ENCODE measurements at places on chromosomes 3 and 15.

GRCh38 chr15:100801256-100801900 lies 78.3 kb upstream of the ALDH1A3 start:
- DNase-seq = no peak

DNA sequence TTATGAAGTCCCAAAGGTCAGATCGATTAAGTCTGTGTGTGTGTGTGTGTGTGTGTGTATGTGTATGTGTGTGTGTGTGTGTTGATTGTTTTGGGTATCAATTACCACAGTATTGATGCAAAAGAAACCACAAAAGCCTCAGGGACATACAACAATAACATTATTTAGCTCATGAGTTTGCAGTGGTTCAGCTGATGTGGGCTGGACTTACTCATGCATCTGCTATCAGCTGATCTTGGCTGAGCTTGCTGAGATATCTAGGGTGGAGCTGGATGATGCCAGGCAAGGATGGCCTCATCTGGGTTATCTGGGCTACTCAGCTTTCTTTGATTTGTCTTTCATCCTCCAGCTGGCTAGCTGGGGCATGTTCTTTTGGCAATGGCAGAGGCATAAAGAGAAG lies 82.4 kb upstream of the PRR23C start:
- DNase-seq = no peak

DNA sequence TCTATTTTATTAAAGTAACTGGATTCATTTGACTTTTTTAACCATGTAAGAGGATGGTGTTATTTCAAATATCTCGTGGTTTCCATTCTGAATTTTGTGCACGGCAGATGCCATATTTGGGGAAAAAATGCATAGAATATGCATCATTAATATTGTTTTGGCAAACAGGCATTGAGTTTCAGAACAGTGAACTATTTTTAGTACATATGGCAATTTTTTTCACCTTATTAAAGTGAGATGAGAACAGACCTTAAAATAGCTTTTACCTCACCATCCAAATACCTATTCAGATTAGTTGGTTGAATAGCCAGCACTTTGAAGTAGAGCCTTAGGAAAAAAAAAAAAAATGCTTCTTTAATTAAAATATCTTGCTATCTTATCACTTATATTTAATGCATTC lies 117.3 kb upstream of the FLNB start:
- no peak for DNase-seq

- DNase-seq = no peak
These were observed 60.2 kb upstream of the ACP3 start for GRCh38 chr3:132256989-132257388.

GRCh38 chr3:9441501-9442221 lies 44.2 kb downstream of the SETD5 start:
- no peak for DNase-seq

DNA sequence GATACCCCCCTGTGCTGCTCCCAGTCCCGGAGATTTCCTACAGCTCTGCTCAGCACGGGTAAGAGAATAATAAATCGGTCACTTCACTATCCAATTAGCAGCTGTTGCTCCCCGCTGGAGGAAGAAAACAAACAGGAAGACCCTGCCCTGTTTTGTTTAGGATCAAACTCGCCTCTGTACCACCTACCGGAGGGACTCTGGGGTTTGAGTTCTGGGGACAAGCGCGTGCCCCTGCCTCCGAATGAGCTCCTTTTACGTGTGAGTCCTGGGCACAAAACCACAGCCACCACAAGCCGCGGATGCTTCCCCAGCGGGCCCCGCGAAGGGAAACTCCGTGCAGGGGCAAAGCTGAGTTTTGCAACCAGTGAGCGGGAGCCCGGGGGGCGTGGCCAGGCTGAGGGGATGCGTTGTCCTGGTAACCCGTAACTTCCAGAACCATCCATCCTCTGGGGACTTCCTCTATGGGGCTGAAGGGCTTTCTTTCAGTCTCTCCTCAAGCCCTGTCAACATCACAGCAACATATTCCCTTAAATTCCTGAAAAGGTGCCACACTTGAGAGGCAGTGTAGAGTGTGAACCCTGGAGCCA lies 315.7 kb upstream of the PROK2 start:
- DNase-seq = peak; percentile 90

GRCh38 chr3:65829228-65829627 lies 209.5 kb downstream of the MAGI1 start:
- DNase-seq = no peak

GRCh38 chr15:73366766-73367623 lies 1.8 kb downstream of the HCN4 start:
- no peak for DNase-seq

DNA sequence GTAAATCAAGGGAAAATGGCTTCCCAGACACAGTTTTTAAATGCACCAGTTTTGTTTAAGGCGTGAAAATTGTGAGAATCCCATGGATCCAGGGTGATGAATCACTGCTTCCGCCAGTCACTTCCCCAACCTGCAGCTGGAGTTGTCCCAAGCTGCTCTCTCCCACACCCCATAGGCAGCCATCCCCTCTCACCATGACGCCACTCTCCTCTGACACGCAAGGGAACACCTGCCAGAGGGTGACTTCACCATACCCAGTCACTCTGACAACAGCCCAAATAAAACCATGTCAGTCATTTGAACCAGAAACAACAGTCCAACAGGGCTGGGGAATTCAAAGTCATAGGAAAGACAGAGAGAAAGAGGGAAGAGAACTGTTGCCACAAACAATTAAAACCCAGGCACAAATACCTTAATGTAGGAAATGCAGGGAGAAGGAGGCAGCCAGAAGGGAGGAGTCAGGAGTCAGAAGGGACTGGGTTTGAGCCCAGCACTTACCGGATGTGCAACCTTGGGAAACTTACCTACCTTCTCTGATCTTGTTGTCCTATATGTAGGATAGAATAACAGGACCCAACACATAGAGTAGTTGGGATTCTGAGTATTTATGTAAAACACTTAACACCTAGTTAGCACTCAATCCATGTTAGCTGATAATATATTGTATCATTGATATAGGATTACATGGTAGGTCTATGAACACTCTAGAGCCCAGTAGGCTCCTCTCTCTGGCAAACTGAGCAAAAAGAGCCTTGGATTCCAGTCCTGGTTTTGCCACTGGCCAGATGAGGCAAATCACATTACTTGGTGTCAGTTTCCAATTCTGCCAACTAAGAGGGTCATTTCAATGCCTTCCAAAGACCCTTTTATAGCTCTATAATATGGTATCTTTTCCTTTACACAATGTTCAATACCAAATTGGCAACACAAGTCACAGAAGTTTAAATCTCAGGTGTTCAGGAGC lies 326.3 kb upstream of the ICE2 start:
- no peak for DNase-seq

GRCh38 chr15:100472736-100473135 lies 56.0 kb downstream of the CERS3 start:
- DNase-seq = no peak
